Right renal cortex interstitium (tissue), 3 donors: ENCODE measurements at places on chromosomes 1 and 21. TPM values are rescaled to one million over a fixed set of nuclear protein-coding genes. Genes with fewer than 3 reads are reported as not detected.
A peak's percentile ranks its signal among the peaks of the same experiment; 100 is the strongest.

Gene ZSWIM5
- 7.6 TPM for polyA plus RNA-seq

Gene LCE2C
- not detected for polyA plus RNA-seq

Gene CACNA1S
- polyA plus RNA-seq, result 0.51 TPM

Gene FCN3
- polyA plus RNA-seq, result 2.5 TPM

Gene CFAP45
- polyA plus RNA-seq, result 3.2 TPM

Gene LENEP
- polyA plus RNA-seq, result not detected

Gene SAMD11
- 42.7 TPM for polyA plus RNA-seq

Gene HSF2BP
- polyA plus RNA-seq, result 1.8 TPM

Gene CD53
- 5.4 TPM for polyA plus RNA-seq

Gene NGF
- polyA plus RNA-seq, result 1.4 TPM

Gene MIGA1
- polyA plus RNA-seq, result 19.5 TPM

- no peak for DNase-seq
These were observed 36.8 kb downstream of the GADD45A start for GRCh38 chr1:67721650-67722291.

- DNase-seq, result no peak
These were observed 158.4 kb downstream of the DUSP10 start for GRCh38 chr1:221583465-221583864.

- DNase-seq, result no peak
These were observed 480 bp downstream of the CADM3 start for GRCh38 chr1:159171688-159172501.

GRCh38 chr1:77831566-77831965, 52.1 kb downstream of the MIGA1 start:
- no peak for DNase-seq

GRCh38 chr21:15367061-15367626, 302.3 kb upstream of the NRIP1 start:
- DNase-seq, result no peak

GRCh38 chr1:30545365-30545764, 178.0 kb downstream of the MATN1 start:
- no peak for DNase-seq

GRCh38 chr1:211258310-211258755, 833 bp upstream of the RCOR3 start:
- peak; percentile 71 for DNase-seq

DNA sequence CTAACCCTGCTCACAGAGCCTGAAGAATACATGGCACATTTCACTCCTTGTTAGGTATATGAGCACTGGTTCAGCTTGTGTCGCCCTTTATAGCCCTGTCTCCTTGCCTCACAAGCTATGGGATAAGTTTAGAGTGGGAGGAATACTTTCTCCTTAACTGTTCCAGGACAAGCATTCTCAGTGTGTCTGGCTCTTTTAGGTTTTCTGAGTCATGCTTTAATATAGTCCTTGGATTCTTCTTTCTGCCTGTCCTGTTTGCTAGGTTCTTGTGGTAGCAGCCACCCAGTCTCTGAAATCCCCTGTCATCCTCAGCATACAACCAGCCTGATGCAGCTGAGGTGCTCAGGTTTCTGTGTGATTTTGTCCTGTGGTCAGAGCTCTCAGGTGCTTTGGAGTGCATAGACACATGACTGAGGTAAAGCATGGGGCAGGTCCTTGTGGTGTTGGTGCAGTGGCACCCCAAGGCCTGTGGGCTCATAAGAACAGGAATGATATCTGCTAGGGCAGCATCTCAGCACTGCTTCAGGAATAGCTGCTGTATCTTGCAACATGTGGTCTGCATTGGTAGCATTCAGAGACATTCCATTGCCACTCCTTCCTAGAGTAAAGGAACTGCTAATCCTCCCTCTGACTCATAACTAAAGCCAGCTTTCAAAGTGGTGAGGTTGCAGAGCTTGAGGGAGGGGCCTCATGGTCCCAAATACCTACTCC, 14.2 kb upstream of the CASQ2 start:
- no peak for DNase-seq

- DNase-seq, result no peak
These were observed 305.5 kb downstream of the NFIA start for GRCh38 chr1:61387829-61388228.

GRCh38 chr1:110418729-110419128, 11.2 kb upstream of the LAMTOR5 start:
- DNase-seq, result no peak

GRCh38 chr21:44473915-44474555, 18.7 kb downstream of the LRRC3 start:
- DNase-seq, result no peak

DNA sequence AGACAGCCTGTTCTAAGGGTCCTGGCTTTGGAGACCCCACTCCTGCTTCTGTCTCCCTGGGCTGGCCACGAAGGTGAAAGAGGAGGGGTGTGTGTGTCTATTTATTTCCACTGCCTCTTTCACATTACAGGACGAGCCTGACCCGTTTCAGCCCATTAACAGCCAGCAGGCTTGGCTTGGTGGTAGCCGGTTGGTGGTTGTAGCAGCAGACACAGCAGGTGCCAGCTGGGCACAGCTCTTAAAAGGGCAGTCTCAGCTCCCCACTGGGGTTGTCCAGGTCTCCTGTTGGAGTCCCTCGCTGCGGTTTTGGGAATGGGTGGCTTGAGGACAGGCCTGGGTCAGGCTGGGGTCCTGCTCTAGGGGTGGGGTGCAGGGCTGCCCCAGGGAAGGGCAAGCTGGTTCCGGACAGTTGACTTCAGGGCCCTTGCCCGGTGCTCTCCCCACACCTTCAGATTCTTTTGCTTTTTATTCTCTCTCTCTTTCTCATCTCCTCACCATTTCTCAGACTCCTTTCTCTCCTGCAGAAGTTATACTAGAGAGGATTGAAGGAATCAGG, 84.6 kb downstream of the ACTL8 start:
- no peak for DNase-seq

DNA sequence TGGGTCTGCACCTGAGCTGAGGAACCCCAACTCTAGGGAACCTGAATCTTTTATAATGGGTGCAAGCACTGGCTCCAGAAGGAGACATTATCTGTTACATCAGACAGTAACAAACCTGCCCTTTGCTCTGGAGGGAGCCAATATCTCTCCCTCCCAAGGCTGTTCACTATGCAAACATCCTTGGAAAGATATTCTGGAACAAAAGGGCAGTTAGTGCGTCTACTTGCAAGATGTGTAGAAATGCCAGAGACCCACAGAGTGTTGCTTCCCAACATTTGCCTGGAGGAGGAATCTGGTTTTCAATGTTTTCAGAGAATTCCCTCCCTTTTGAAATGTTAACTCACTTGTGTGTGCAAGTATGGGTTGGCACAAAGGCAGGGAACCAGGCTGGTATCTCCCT, 31.9 kb downstream of the UMODL1 start:
- no peak for DNase-seq
